ENCODE measurements at places on chromosomes 11 and 22.
A peak's percentile ranks its signal among the peaks of the same experiment; 100 is the strongest.

DNA sequence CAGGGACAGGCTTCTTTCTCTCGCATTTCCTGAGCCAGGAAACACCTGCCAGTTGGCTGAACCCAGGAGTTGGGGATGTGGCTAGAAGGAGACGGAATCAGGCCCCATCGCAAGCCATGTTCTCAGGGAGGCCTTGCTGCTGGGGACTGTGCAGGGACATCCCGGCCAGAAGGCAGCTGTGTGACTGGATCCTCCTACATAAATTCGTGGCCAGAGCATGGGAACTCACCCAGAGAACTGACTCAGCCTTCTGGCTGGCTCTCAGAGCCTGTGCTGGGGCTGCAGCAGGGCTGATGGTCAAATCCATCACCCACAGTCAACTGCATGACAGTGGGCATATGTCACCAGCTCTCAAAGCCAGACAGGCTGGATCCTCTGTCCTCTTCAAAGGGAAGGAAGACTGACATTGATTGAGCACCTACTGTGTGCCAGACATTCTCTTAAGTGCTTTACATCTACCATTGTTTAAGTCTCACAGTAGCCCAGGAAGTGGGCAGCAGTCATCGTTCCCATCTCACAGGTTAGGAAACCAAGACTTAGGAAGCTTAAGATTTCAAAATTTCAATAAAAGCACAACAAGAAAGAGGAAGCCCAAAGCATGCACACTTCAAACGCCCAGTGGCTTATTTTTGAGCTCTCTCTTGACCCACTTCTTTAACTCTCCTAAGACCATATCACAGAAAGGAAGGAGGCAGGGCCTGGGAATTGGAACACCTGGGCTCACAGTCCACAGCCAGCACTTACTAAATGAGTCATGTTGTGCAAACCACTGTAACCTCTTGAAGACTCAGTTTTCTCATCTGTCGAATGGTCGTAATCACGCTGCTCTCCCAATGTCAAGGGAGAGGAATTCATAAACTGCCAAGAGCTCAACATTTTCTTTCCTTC is 30.9 kb upstream of the CACNG2 start:
- DNase-seq: no peak

GRCh38 chr11:65404210-65404609 is 17.8 kb downstream of the FRMD8 start:
- no peak for DNase-seq

- no peak for DNase-seq
Measured at GRCh38 chr11:38543986-38544385, 1946.0 kb upstream of the RAG2 start.

DNA sequence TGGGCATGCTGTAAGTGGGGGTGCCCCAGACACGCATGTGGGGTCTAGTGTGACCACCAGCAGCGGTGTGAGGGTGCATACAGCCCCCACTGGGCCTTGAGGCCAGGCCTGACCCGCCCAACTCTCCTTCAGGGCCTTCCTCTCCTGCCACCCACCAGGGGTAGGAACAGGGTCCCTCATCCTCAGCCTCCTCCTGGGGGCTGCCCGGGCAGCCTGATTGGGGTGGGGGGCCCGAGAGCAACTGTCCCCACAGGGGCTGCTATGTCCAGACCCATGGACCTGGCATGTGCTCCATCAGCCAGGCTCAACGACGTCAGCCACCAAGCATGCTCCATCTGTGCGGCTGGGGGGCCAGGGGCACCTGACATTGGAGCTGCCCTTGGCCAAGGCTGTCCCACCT is 27.2 kb downstream of the RTN4R start:
- no peak for DNase-seq

GRCh38 chr11:74257959-74258553 is 53.4 kb downstream of the P4HA3 start:
- DNase-seq: no peak

DNA sequence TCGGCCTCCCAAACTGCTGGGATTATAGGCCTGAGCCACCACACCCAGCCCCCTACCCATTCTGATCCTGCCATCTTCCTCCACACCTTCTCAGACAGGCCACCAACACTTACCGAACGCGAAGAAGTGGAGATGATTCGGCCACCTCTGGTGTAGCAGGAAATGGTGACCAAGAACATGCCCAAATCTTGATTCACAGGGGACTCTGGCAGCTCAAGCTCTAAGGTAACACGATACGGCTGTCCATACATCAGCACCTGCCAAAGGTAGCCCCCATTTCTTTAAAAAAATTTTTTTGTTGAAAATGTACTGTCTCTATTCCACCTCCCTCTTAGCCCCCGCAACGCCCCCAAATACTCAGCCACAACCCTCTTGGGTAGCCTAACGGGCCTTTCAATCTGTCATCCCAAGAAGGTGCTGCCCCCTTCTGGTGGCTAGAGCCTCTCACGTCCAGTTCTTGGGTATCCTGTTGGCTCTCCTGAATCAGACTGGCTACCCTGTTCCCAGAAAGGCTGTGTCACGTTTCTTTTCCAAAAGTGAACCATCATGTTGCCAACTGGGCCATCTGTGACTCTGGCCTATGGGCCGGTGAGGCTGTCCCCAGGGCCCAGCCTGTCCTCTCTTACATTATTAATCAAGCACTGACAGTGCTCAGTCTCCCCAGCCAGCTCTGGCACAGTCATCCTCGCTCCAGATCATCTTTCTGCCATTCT is 5.3 kb upstream of the LRRN4CL start:
- peak; percentile 46 for DNase-seq

DNA sequence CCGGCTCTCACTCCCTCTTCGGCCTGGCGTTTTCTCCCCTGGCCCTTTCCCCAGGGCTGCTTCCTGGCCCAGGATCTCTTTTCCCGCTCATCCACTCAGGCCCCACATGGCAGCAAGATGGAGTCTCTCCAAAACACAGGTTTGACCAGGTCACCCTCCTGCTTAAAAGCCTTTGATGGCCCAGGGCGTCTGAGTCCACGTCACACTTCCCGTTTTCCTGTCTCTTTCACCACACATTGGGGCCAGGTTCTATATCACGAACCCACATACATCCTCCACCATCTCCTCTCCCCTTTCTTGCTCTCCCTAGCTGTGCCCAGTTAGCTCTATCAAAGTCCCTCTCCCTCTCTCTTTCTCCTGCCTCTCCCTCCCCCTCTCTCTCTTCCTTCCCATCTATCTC is 7.8 kb upstream of the LRRC32 start:
- no peak for DNase-seq

- DNase-seq: peak; percentile 16
Measured at GRCh38 chr11:76206327-76207081, at the start of gene WNT11. TSS of gene WNT11 (minus strand) at chr11:76206502. CDS start at chr11:76206407, 95 bp downstream.

DNA sequence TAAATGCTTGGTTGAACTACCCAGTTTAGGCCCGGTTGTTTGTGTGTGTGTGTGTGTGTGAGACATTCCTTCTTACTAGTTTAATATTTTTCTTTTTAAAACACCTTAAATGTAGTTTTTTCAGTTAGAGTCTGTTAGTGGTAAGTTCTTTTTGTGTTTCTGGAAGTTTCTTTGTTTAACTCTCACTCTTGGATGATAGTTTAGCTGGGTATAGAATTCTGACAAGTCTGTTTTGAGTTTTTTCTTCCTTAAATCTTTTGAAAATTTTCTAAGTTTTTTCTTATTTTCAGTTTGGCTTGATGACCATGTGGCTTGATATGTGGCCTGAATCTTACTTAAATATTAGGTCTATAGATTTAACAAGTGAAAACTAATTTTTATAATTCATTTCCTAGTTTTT is 60.1 kb downstream of the PDE3B start:
- DNase-seq: no peak

DNA sequence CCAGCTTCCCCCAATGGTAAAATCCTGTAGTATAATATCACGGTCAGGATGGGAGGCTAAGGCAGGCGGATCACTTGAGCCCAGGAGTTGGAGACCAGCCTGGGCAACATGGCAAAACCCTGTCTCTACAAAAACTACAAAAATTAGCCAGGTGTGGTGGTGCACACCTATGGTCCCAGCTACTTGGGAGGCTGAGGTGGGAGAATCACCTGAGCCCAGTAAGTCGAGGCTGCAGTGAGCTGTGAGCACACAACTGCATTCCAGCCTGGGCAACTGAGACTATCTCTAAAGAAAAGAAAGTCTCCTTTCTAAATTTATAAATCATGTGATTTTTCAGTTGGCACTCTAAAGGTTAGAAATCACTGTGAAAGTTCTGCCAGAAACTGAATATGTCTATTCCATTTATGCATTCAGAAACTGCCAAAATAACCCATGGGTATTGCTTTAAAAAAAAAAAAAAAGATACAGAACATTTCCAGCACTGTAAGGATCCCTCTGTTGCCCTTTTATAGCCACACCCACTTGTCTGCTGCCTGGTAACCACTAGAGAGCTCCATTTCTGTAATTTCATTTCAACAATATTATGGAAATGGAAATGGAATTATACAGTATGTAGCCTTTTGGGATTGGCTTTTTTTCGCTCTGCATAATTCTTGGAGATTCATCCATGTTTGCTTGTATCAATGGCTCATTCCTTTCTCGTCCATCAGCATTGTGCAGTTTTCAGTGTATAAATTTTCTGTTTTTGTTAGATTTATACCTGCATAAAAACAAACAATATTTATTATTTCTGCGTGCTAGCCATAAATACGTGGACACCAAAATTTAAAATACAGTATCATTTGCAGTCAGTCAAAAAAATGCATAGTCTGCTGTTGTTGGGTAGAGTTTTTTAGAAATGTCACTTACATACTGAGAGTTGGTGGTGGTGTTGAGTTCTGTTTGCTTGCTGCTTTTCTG is 9.4 kb downstream of the CDC45 start:
- DNase-seq: no peak

DNA sequence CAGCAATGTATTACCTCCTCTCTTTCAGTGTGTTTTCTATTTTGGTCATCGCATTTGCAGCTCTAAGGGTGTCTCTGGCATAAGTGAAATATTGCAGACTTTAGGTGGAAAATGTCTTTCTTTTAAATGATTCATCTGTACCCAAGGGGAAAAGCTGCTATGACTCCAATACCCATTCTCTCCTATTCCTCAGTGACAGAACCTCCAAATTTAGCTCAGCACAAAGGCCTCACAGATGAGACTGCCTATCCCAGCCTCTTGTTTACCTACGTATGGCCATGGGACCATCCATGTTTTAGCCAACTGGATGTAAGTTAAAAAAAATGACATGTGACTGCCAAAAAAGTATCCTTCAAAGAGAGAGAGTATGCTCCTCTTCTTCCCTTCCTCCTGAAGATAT is 7.9 kb downstream of the MTMR2 start:
- DNase-seq: no peak

DNA sequence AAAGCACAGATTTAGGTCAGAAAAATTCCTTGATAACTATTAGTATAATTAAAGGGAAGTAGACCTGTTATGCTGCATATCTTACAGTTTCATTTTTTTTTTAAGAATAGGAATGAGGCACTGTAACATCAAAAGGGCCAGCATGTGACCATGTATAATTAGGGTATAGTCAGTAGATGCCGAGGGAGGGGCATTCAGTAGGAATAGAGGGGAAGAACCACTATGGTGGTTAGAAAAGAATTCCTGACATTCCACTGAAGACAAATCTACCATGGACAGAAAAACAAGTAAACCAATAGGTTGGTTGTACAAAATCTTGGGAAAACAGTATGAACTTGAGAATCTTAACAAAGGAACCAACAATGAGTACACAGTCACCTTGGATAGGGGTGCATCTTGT is 78.4 kb upstream of the CCDC179 start:
- DNase-seq: no peak

GRCh38 chr11:206002-206384 is 1.2 kb downstream of the BET1L start:
- no peak for DNase-seq

GRCh38 chr22:35537232-35537631 is 3.4 kb upstream of the RASD2 start:
- no peak for DNase-seq

DNA sequence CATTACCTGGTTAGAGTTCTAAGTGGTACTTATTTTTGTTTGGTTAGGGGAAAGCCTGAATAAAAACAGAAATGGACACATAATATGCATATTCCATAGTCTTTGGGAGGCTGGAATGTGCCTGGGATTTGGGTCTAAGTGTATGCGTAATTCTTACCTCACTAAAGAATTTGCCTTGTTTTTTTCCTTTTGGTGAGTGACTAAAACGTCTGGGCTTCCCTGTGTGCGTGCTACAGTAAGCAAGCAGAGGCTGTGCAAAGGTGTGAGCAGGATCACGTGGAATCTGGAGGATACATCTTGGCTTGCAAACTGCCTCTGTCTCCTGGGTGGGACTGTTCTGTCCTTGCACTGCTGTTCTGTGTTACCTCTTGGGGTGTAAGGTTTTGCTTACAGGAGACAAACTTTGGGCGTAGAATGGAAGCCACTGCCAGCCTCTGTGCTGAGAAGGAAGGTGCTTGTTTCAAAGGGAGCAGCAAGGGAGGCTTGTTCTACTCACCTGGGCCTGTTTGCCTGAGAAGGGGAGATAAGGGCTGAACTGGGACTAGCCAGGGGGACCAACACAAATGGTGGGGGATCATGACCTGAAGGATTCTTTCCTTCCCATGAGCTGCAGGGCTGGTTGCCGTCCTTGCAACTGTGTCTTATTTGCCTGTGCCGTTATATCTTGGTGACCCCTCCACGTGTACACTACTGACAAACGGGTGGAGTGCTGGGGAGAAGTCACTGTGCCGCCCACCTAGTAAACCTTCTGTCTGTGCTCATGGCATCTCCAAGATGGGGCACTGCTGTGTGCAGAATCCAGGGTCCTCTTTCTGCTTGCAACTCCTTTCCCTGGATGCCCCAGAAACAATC is 4.5 kb downstream of the NEAT1 start:
- no peak for DNase-seq

GRCh38 chr11:71946144-71946571 is 17.3 kb downstream of the RNF121 start:
- no peak for DNase-seq

- DNase-seq: no peak
Measured at GRCh38 chr22:42860968-42861367, 3.9 kb upstream of the ARFGAP3 start.

DNA sequence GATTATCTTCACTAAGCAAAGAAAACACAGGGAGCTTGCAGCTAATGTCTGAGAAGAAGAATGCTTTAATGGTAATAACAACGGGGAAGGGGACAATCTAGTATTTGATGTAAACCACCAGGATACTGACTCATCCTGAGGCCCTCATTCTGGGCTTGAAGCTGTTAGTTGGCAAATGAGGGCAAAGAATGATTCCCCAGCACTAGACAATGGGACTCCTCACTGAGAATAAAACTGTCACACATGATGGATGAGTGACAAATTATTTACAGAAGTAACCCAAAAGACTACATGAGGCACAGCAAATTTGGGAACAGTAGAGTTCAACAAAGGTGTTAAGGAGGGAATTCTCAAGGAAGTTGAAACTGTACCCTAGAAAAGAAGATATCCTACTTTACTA is 76.3 kb downstream of the FAM168A start:
- DNase-seq: no peak

GRCh38 chr22:49979587-49980264 is 19.2 kb downstream of the PIM3 start:
- DNase-seq: no peak

- no peak for DNase-seq
Measured at GRCh38 chr11:11038352-11038751, 180.5 kb upstream of the ZBED5 start.
